Activated CD8-positive, alpha-beta memory T cell treated with anti-CD3 and anti-CD28 coated beads for 4 hours (primary cell): ENCODE measurements at places on chromosomes 5 and 9.

- DNase-seq: no peak
Measured at GRCh38 chr5:73095564-73096238, 24.7 kb upstream of the TMEM171 start.

DNA sequence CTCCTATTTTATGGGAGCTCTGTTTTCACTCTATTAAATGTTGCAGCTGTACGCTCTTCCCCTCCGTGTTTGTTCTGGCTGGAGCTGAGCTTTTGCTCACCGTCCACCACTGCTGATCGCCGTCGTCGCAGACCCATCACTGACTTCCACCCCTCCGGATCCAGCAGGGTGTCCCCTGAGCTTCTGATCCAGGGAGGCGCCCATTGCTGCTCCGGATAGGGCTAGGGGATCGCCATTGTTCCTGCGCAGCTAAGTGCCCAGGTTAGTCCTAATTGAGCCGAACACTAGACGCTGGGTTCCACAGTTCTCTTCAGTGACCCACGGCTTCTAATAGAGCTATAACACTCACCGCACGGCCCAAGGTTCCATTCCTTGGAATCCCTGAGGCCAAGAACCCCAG, 96.2 kb upstream of the PRDM9 start:
- no peak for DNase-seq

DNA sequence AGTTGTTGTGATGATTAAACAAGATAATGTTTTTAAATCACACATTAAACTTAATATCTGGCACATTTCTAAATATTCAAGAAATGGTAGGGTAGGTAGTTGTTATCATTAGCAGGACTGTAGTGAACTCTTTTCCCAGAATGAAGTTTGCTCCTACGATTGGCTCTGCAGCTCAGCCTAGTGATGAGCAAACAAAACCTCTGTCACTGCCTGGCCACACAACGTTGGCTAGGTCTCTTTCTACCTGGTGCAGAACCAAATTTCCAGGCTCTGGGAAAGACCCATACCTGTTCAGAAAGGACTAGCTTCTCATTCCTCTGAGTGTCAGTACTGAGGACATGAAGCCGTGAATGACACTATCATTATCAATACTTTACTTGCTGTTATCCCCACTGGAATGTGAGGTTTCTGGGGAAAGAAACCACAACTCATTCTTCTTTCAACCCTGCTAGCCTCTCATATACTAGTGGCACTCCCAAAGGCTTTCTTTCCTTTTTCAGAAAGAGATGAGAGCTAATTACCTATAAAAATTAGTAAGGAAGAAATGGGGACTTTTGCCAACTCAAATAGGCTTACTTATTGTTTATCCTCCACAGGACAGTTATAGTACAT, 219.3 kb upstream of the TRIM32 start:
- DNase-seq: no peak

GRCh38 chr5:154370119-154370518, 75.7 kb upstream of the SAP30L start:
- no peak for DNase-seq

GRCh38 chr5:86807046-86808031, 189.6 kb downstream of the COX7C start:
- no peak for DNase-seq

DNA sequence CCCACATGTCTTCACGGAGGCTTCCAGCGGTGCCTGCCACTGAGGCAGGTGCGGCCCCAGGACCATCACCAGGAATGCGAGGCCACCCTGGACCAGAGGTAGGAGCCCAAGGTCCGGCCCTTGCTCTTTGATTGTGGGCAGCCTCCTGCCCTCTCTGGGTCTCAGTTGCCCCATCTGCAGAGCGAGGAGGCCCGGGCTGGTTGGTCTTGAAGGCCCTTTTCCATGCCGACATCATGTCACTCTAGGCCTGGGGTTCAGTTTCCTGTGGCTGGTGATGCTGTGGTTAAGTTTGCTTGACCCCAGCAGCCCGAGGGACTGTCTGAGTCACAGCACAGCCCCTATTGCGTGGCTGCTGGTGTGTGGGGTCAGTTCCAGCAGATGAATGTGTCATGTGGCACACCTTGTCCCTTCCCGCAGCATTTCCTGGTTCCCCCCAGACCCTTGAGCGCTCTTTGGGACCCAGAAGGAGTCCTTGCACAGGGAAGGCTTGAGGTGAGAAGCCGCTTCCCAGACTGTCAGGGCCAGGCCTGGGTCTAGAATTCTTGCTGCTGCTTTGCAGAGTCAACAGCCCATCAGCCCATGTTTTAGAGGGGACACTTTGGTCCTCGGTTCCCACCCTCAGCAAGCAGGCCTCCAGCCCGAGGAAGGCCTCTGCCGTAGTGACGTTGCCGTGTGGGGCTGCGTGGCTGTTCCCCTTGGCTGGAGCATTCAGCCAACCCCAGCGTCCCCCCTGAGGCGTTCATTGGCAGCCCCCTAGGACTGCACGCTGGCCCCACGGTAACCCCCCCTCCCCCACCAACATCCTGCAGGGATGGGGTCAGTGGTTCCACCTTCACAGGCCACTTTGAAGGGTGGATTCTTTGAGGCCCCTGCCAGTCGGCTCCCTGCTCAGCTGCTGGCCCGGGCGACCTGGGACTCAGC, 31.0 kb upstream of the HMCN2 start:
- no peak for DNase-seq

- DNase-seq: no peak
Measured at GRCh38 chr5:159047086-159047485, 52.6 kb downstream of the EBF1 start.

DNA sequence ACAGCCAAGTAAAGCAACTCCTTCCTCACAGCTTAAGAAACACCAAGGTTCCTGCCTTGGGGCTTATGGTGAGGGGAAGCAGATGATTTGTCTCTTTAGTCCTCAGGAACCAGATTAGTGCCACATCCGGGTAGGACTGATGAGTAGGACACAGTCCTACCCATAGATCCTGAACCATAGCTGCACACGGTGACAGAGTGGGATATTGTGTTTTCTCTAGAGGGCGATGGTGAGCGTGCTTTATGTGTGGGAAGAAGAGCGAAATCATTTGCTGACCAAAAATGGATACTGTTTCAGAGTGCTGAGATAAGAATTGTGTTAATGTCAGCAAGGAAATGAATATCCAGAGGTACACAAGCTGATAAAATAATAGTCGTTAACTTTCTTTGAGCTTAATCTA, 209.0 kb upstream of the FBXL7 start:
- no peak for DNase-seq

DNA sequence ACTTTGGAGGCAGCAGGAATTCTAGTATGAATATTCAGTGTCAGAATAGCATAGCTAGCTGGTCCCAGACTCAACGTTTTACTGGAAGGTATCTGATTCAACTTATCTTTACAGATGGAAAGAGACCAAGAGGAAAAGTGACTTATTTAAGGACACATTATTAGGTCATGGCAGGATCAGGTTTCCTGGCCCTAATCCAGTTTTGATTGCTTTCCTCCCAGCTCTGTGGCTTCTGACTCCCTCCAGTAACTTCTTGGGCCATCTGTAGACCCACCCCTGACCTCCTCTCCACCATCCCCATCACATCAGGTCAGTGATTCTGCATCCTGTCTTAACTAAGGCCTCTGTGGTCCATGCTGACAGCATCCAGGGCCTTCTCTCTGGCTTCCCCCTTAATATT, 38.4 kb downstream of the SH3TC2 start:
- DNase-seq: no peak

DNA sequence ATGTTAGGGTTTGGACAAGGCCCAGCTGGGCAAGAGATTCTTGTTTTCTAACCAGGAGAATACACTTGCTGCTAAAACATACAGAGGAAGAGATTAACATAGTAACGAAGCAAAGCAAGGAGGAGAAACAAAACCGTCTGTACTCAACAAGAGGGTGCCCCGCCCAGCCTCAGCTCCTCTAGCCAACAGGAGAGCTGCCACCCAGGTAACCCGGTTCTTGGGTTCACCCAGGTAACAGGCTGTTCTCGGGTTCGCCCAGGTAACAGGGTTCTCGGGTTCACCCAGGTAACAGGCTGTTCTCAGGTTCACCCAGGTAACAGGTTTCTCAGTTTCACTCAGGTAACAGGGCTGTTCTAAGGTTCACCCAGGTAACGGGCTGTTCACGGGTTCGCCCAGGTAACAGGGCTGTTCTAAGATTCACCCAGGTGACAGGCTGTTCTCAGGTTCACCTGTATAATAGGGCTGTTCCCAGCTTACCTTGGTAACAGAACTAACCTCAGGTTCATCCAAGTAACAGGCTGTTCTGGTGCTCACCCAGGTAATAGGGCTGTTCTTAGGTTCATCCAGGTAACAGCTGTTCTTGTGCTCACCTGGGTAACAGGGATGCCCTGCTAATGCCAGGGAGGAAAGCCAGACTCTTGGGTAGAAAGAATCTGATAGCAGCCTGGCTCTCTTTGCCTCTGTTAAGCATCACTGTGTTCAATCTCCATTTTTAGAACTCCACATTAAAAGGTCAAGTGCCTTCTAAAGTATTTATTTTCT, 271.6 kb downstream of the SYK start:
- DNase-seq: no peak

GRCh38 chr9:86359151-86359879, 5.1 kb upstream of the TUT7 start:
- DNase-seq: no peak

DNA sequence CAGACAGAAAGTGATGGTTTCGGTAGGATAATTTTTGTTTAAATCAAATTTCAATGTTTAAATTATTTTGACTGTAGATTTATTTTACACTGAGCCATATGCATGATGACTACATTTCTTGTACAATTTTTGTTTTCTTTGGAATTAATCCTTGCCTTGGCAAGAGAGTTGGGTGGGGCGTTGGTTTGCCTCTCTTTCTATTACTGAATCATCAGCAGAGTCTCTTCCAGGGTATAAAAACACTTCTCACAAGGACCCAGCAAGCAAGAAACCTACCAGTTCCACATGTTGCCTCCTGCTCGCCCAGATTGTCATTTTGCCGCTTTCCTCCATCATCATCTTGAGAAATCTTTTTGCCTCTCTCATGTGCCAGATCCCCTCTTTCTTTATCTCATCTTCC, 455.0 kb upstream of the DMAC1 start:
- no peak for DNase-seq

GRCh38 chr5:131877873-131878272, 67.6 kb downstream of the MEIKIN start:
- DNase-seq: no peak

GRCh38 chr5:36422952-36423351, 121.2 kb upstream of the RANBP3L start:
- DNase-seq: no peak

DNA sequence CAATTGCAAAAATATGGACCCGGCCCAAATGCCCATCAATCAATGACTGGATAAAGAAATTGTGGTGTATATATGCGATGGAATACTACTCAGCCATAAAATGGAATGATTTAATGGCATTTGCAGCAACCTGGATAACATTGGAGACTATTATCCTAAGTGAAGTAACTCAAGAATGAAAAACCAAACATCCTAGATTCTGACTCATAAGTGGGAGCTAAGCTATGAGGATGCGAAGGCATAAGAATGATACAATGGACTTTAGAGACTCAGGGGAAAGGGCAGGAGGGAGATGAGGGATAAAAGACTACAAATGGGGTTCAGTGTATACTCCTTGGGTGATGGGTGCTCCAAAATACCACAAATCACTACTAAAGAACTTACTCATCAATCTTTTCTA, 247.6 kb upstream of the FBXL7 start:
- no peak for DNase-seq

DNA sequence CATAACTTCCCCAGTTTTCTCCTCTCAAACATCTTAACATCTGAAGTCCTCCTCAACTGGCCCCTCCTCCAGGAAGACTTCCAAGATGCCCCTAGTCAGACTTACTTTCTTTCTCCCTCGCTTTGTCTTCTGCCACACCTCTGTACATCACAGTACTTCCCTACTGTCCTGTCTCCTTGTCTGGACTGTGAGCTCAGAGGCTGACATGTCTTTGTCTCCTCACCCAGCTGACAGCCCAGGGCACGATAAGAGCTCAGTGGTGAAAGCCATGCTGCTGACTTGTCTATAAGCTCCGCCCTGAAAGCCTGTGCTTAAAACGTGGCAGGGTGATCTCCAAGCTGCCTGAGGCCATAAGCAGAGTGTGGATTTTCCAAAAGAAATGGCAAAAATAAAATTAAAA, 33.0 kb upstream of the SLC25A51 start:
- no peak for DNase-seq

GRCh38 chr9:129879103-129879699, 43.9 kb downstream of the USP20 start:
- no peak for DNase-seq

- no peak for DNase-seq
Measured at GRCh38 chr9:90142580-90142979, 500.0 kb downstream of the DIRAS2 start.

DNA sequence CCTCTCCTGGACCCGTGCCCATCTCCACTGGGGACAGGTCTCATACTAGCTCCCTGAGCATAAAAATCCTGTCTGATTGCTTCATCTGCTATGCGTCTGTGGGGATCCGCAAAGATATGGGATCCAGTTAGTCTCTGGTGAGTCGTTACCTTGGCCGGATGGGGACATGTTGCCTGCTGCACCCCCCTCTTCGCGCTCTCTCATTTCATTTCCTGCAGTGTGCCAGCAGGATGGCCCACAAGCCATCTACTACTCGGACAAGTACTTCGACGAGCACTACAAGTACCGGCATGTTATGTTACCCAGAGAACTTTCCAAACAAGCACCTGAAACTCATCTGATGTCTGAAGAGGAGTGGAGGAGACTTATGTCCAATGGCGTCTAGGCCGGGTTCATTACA, 17.0 kb upstream of the CEP78 start:
- no peak for DNase-seq

GRCh38 chr5:17343675-17344074, 126.2 kb downstream of the BASP1 start:
- no peak for DNase-seq

DNA sequence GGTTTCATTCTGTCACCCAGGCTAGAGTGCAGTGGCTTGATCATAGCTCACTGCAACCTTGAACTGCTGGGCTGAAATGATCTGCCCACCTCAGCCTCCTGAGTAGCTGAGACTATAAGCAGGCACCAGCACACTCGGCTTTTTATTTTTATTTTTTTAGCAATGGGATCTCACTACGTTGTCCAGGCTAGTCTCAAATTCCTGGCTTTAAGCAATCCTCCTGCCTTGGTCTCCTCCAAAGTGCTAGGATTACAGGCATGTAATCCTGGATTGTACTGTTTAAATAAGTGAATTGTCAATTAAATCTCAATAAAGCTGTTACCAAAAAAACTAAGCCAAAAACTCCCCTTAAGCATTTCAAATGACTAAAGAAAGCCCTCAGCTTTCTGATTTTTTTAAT, 18.9 kb downstream of the GOLPH3 start:
- DNase-seq: no peak

GRCh38 chr5:67293226-67293625, 96.6 kb upstream of the CD180 start:
- DNase-seq: no peak
